ENCODE measurements at places on chromosomes 12 and 14.

DNA sequence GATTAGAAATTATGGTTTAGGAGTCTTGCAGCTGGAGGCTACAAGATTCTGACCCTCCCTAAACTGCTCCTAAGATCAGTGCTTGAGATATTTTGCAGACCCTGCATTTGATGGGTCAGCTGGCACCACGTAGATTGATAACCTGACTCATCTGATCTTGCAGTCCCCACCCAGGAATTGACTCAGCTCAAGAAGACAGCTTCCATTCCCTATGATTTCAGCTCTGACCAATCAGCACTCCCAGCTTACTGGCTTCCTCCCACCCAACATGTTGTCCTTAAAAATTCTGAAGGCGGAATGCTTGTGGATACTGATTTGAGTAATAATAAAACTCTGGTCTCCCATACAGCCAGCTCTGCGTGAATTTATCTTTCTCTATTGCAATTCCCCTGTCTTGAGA is 23.2 kb upstream of the MTHFD1 start:
- DNase-seq: no peak

- DNase-seq: no peak
Observed at GRCh38 chr14:61569812-61570548, 125.3 kb upstream of the HIF1A start.

- peak; percentile 9 for DNase-seq
Observed at GRCh38 chr14:102140027-102140749, 491 bp downstream of the WDR20 start.

- no peak for DNase-seq
Observed at GRCh38 chr12:131131077-131131807, 177.5 kb downstream of the ADGRD1 start.

DNA sequence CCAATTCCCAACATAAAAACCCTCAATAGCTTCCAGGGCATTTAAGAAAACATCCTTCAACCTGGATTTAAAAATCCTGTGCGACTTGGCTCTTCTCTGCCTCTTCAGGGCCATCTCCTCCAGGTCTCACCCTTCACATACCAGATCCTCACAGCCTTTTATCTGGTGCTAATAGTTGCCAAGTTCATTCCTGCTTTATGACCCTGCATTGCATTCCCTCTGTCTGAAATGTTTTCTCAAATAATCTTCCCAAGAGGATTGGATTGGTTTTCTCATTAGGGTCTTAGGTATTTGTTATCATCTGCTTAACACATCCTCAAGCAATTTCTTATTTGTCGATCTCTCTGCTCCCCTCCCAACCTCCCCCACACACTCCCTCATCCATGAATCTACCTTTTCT is 832.0 kb downstream of the GALC start:
- DNase-seq: no peak

DNA sequence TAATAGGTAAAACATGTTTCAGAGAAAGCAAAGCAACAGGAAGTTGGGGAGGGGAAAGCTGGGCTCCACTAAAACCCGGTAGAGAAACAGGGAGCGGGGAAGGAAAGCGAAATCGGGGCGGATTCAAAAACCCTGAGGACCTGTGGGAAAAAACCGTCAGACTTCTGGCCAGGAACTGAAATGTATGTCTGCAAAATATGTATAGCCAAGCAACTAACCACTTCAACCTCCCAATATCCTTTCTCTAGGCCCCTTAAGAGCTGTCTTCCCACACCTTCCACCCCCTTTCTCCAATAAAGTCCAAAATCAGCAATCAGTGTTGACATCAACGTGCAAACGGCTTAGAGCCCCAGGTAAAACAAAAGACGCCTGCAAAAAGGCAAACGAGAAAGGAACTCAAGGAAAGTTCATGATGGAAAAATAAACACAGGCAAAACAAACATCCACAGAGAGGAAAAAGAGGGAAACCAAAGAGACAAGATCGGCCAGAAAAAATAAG is 32.8 kb downstream of the SIX1 start:
- no peak for DNase-seq

- no peak for DNase-seq
Observed at GRCh38 chr14:36221112-36221511, 44.6 kb upstream of the PTCSC3 start.

DNA sequence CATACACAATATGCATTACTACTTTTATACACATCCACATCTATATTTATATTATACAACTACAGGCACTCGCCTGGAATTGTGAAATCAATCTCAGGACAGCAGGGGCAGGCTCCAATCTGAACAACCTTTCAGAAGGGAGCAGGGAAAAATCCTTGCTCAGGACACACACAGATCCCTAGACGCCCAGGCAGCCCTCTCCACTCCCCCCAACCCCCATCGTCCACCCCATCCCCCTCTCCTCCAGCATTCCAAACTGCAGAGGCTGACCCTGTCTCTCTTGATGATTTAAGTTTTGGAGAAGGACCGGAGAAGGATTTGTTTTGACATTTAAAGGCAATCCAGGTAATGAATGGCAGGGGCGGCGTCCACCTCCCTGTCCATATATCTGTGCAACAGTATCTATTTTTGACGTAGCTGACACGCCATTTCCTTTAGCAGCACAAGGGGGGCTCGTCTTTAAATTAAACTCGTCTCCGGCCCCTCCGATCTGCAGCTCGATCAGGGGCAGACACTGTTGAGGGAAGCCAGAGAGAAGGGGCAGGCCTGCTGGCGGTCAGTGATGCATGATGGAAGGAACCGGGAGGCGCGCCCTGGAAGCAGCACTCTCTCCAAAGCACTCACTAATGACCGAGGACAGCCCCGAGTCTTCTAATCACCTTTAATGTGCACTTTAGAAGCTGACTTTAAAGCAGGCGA is 95.0 kb upstream of the TBX5 start:
- DNase-seq: no peak

GRCh38 chr14:35883677-35884293 is 57.6 kb downstream of the BRMS1L start:
- no peak for DNase-seq

DNA sequence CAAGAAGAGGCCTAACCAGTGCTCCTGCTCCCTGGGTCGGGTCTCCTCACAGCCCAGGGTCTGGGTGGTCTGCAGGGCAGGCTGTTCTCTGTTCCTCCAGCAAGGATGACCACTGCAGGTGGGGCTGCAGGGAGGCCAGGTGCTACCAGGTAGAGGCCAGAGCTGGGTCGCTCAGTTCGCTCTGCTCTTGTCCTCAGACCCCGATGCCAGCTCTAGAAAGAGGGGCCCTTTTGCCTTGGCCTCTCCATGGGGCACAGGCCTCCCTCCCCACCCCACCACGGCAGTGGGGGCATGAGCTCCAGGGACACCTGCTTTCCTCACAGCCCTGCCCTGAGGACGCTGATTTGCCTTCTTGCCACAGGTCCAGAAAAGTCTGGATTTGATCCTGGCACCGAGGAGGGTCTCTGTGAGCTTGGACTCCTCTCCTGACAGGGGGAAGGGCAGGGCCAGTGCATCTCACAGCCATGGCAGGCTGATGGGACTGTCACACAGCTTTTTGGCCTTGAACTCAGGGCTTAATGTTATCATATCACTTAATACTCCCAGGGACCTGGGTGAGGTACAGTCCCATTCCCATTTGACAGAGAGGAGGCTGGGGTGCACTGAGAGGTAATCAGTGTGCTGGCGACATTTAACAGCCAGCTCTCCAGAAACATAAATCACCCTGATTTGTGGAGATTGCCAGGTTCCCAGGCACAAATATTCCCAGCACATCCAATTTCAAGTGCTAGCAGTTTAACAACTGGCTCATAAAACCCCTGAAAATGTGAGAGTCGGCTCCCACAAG is 273.0 kb upstream of the SFSWAP start:
- no peak for DNase-seq

GRCh38 chr12:33587784-33588712 is 148.4 kb upstream of the SYT10 start:
- DNase-seq: no peak

GRCh38 chr12:88367231-88367630 is 213.0 kb downstream of the KITLG start:
- DNase-seq: no peak

DNA sequence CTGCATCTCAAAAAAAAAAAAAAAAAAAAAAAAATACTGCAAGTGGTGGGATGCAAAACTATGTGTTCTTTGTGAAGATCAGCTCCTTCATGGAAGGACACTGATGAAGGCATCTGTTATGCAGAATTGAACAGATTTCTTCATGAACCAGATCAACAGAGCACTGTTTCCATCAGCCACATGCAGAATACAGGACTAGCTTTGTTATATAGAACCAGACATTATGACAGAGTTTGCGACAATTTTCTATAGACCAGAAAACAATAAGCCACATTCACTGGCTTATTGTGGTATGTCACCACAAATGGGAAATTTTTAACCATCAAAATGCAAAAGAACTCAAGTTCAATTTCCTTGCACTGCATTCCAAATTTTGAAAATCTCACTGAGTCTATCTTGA is 34.7 kb downstream of the CIT start:
- DNase-seq: no peak

- no peak for DNase-seq
Observed at GRCh38 chr12:5716201-5716600, 228.9 kb downstream of the ANO2 start.

GRCh38 chr12:117985182-117985581 is 16.4 kb upstream of the KSR2 start:
- DNase-seq: no peak

Data from T-helper 17 cell (primary cell).